HS-27A (cell line): ENCODE measurements at places on chromosomes 11 and 22.
A peak's percentile ranks its signal among the peaks of the same experiment; 100 is the strongest.

GRCh38 chr22:23183061-23183698 is 2.9 kb downstream of the BCR start:
- DNase-seq, result no peak

DNA sequence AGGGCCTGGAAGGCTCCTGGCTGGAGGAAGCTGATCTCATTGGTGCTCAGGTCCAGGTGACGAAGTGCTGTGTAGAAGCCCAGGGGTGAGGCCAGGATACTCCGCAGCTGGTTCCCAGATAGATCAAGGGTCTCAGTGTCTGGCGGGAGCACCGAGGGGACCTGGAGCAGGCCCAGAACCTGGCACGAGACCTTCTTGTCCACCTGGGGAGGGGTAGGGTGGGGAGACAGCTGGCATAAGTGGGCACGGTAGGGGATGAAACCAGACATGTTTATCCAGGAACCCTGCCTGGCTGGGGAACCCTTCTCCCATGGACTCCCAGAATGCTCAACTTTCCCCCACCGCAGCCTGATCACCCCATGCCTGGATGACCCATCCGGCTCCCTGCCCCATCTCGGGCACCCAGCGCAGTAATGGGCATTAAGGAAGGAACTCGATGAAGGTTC is 9.2 kb downstream of the LRRC32 start:
- no peak for DNase-seq

DNA sequence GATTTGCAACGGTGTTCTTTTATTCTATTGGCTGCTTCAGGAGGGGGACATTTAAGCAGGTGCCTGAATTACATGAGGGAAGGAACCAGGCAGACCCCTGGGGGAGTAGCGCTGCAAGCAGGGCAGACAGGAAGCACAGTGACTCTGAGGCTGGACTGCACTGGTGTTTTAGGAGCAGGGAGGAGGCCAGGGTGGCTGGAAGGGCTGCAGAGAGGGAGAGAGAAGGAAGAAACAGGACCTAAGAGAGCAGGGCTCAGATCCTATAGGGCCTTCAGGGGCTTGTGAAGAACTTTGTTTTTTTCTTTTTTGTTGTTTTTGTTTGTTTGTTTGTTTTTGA is 62.5 kb upstream of the SORL1-AS1 start:
- DNase-seq, result no peak

- DNase-seq, result no peak
These were observed 186.8 kb downstream of the TMEM135 start for GRCh38 chr11:87224486-87224885.

GRCh38 chr22:48490500-48491411 is 1336.9 kb downstream of the BRD1 start:
- no peak for DNase-seq

DNA sequence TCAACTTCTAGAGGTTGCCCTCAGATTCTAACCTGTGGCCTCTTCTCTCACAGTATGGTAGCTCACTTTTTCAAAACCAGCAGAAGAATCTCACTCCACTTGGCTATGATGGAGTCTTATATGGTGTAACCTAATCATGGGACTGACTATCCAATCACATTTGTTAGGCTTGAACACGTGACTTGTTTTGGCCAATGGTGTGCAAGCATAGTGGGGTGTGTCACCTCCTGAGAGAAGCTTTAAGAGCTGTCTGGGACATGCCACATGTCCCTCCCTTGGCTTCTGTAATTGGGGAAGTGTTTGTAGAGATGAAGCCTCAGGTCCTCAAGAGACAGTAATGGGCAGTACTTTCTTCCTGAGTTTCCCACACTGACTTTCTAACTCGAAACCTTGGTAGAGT is 12.8 kb upstream of the SMIM38 start:
- DNase-seq, result no peak

DNA sequence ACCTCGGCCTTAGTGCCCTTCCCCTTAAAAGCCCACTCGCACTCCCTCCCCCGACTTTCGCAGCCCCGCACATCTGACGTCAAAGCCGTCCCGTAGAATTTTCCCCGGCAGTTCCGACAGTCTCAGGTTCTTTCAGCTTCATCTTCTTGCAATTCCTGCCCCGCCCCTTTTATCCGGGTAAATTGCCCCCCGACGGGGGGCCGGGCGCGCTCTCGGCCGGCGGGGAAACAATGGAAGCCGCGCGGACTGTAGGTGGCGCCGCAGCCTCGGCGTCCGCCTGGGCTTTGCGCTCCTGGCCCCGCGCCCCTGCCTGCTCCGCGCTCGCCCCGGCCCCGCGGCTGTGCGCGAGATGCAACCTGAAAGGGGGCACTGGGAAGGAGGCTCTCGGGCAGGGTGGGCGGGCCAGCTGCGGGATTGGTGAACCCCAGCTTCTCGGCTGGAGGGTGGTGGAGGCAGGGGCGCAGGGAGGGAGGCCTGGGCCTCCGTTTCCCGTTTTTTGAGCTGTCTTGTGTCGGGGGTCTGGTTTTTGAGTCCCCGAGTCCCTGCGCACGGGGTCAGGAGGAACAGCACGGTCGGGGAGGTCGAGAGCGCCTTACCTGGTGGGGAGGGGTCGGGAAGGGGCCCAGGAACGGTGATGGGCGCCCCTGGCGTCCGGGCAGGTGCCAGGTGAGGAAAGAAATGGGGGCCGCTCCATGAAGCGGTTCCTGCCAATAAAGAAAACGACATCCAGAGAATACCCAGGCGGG is 859 bp upstream of the FGF19 start:
- DNase-seq, result no peak

DNA sequence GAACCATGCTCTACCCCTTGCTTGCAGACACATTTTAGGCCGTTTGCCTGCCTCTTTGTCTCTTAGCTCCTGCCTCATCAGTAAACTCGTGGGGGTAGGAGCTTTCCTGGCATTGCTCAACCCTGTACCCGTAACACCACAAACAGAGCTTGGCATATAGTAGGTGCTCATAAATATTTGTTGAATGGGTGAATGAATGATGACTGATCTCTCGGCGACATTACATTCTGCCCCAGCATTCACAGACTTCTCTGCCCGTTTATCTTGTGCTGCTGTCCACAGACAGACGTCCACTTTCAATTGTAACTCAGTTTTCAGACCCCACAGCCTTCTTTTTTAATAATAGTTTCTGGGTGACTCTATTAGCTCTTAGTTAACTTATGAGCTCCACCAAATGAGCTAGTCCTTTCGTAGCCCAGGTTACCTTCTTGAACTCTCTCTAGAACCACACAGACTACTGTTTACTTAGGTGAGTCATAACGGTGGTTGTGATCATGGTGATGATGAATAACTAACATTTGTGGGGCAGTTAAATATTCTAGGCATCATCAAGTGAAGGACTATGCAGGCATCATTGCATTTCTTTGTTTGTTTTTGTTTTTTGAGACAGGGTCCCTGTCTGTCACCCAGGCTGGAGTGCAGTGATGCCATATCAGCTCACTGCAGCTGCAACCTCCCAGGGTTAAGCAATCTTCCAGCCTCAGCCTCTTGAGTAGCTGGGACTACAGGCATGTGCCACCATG is 188.4 kb downstream of the ADAMTS15 start:
- no peak for DNase-seq

DNA sequence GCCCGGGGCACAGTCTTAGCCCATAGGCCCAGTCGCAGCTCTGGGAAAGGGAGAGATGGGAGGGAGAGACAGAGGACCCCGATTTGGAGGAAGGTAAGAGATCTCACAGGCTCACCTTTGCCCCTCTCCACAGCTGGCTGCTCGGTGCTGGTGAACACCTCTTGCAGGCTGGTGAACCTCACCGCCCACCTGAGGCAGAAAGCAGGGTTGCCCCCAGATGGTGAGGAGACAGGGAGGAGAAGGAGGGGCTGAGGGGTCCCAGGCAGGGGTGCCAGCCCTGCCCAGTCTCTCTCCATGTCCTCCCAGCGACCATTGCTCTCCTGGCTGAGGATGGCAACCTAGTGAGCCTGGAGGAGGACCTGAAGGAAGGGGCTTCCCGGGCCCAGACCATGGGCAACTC is 1.2 kb downstream of the C22orf15 start:
- DNase-seq, result no peak

DNA sequence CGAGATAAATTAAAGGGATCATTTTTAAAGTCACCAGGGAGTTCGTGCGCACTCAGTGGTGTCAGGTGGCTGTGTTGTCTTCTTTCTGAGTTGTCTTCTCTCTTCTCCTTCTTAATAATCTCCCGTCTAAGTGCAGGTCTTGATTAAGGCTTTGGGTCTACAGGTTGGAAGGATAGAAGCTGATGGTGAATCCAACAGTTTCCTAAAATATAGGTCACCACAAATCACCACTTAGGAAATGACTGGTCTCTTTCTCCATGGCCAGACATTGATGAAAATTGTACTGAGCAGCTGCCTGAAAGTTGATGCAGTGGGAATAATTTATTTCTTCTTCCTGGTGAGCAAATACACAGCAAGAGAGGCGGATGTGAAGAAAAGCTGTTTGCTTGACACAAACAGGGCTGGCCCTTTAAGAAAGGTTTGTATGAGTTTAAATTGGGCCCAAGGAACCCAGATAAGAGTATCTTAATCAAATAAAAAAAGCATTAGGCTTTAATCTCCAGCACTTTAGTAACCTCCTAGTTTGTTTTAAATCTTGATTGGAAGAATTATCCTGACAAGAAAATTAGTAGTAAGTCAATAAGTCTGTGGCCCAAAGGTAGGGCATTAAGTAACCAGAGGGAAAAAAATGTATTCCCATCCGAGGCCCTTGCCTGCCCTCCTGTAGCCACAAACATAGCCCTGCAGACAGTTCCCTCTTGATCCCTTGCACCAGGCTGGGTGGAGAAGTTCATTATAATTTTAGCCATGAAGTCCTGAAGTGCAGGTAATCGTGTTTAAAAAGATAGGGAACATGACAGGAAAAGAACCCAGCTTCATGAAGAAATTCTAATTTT is 245.8 kb downstream of the KIRREL3 start:
- no peak for DNase-seq

- no peak for DNase-seq
These were observed 31.7 kb upstream of the SHISAL1 start for GRCh38 chr22:44344407-44344806.

DNA sequence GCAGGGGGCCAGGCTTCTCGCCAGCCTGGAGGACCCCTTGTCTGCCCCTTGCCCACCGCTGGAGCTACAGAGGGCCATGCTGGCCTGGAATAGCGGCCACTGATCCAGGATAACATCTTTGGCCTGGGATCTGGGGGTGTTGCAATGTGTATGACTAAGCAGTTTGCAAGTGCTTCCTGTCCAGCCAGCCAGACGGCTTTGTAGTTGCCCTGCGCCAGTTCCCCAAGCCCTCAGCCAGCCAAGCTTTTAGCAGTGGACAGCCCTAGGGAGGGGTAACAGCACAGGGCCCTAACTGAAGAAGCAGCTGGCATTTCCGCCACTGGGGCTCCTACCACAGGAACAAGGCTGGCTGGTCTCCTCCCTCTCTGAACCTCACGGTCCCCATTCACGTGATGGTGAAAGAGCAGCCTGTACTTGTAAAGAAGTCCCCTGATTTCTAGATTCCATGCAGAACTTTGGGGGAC is 32.1 kb downstream of the UQCR10 start:
- peak; percentile 75 for DNase-seq

DNA sequence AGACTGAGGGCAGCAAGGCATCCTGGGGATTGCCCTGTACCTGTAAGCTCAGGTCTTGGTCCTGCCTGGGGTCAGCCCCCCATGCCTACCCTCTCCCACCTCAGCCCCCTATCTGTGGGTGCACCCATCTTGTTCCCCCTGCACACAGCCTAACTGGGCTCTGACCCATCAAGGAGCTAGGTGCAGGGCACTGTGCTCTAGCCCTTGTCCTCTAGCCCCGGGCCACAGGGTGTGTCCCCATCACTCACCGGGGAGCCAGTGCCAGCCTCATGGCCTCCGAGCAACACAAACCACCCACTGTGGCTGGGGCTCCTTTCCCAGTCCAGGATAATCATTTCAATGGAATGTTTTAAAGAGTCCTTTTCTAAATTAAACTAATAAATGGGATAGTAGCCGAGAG is 293.9 kb upstream of the PLET1 start:
- no peak for DNase-seq

DNA sequence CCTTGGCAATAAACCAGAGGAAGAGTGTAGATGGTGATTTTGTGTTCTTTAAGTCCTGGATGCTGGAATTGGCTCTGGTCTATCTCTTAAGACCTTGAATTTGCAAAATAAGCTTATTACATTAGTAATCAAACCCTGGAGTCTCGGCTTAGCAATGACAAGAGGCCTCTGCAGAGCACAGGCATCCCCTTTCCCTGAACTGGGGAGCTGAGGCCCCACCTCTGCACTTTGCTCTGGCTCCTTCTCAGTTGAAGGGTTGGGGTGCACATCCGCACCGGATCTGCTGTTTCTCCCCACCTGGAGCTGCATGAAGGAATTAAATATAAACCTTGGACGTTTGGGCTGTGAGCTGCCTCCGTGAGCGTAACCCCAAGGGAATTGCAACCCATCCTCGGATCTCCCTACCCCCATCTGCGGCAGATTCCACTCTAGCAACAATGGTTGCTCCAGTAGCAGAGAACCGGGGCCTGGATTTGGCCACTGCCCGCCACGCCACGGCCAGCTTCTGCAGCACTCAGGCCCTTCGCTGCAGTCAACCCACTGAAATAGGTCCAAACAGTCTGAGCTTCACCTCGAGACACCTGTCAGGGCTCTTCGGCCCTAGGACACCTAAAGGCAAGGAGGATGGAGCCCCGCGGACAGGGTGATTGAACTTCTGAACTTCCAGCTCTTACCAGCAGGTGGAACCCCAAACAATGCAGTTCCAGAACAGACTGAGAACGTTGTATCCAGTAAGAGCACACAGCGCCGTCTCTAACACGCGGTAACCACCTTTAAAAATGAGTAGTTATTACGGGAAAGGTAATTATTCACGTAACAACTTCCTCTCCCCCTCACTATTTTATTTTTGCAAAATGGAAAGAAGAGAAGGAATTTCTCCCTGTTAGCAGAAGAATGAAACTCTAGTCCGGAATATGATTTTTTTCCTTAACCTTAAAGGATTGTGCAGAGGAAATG is 54.8 kb upstream of the CAPRIN1 start:
- peak; percentile 38 for DNase-seq

- no peak for DNase-seq
These were observed 26.5 kb upstream of the ATXN10 start for GRCh38 chr22:45645150-45645525.

DNA sequence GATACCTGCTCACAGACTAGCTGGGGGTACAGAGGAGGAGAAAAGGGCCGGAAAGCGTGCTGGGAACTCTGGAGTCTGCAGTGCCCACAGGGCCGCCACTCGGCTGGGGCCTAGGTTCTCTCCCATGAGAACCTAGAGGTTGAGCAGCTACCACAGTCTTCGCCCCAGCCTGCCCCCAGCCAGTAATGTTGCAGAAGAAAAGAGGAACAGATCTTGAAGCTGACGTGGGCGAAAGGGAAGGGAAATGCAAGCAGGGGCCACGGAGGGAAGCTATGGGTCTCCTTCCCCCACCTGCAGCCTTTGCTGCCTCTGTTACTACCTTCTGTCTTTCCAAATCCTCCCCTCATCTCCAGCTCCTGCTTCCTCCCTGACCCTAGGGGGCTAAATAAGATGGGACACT is 28.8 kb upstream of the P2RY2 start:
- DNase-seq, result no peak

GRCh38 chr11:34219941-34220370 is 114.5 kb downstream of the NAT10 start:
- DNase-seq, result no peak

- DNase-seq, result no peak
These were observed 31.8 kb downstream of the PRDM11 start for GRCh38 chr11:45178223-45178622.

GRCh38 chr11:43756575-43756974 is 76.0 kb downstream of the HSD17B12 start:
- DNase-seq, result no peak

GRCh38 chr11:131688048-131688693 is 317.8 kb downstream of the NTM start:
- no peak for DNase-seq
